NCI-H524 (cell line): ENCODE measurements at places on chromosomes 7 and 10.

GRCh38 chr7:107703219-107703618, 40.7 kb upstream of the CBLL1 start:
- DNase-seq = no peak

DNA sequence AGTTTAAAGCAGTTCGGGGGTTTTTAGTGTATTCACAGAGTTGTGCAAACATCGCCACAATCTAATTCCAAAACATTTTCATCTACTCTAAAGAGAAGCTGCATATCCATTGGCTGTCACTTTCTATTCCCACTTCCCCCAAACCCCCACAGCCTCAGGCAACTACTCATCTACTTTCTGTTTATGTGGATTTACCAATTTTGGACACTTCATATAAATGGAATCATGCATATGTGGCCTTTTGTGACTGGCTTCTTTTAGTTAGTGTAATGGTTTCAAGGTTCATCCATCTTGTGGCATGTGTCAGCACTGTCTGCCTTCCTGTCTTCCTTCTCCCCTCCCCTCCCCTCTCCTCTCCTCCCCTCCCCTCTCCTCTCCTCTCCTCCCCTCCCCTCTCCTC, 78.5 kb upstream of the FZD1 start:
- DNase-seq = no peak

DNA sequence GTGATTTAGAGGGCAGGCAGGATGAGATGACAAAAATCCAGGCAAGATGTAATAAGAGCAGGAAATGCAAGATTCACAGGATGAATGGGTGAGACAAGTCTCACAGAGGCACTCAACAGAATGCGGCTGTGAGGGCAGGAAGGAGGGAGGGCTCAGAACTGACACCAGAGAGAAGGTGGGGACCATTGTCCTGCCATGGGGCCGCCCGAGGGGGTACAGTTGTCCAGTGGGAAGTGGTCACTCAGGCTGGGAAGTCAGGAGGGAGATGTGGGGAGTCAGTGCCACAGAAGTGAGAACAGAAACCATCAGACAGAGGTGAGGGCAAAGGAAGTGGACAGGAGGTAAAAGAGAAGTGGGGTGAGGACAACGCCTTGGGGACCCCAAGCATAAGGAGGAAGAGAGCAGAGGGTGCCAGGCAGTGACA, 8.9 kb downstream of the HIP1 start:
- DNase-seq = no peak

- no peak for DNase-seq
Observed at GRCh38 chr7:101843293-101844271, 26.2 kb downstream of the CUX1 start.

DNA sequence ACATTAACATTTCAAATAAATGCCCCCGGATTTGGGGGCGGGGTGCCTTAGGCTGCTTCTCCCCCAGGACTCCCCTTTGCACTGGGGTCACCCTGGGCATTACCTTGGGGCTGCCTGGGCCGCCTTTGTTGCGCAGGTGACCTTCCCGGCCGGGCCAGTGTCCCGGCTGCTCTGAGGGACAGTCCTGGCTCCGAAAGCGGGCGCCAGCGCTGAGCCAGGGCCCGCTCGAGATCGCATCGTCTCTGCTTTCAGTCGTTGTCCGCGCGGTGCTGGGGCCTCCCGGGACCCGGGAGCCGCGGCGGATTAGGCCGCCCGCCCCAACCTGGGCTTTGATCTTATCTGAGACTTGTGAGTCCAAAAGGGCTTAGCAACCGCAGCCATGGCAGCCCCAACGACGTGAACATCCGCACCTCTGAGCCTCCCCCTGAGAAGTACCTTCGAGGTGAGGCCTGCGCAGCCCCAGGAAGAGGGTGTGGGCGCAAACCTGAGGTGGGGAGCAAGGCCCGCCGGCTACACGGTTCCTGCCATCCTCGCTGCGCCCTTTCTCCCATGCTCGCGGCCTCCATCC, 14.8 kb upstream of the WAPL start:
- no peak for DNase-seq
